ENCODE measurements at places on chromosomes 5 and 9.

DNA sequence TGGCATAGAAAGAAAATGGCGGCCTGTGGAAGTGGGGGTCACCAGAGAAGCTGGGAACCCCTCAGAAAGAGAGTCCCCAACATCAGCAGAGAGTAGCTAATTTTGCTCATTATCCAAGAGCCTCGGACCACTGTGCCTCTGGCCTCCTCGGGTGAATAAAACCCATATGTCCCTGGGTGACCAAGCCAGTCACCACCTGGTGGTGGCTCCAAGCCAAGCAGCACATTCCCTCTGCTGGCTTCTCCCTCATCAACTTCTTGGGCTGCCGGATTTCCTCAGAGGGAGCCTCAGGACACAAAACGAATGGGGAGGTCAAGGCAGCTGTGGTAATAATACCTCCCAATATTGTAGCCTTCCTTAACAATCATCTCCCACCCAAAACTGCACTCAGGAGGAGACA, 242.5 kb downstream of the NFIB start:
- no peak for DNase-seq

- DNase-seq, result no peak
Observed at GRCh38 chr5:172876578-172876977, 42.5 kb downstream of the ERGIC1 start.

DNA sequence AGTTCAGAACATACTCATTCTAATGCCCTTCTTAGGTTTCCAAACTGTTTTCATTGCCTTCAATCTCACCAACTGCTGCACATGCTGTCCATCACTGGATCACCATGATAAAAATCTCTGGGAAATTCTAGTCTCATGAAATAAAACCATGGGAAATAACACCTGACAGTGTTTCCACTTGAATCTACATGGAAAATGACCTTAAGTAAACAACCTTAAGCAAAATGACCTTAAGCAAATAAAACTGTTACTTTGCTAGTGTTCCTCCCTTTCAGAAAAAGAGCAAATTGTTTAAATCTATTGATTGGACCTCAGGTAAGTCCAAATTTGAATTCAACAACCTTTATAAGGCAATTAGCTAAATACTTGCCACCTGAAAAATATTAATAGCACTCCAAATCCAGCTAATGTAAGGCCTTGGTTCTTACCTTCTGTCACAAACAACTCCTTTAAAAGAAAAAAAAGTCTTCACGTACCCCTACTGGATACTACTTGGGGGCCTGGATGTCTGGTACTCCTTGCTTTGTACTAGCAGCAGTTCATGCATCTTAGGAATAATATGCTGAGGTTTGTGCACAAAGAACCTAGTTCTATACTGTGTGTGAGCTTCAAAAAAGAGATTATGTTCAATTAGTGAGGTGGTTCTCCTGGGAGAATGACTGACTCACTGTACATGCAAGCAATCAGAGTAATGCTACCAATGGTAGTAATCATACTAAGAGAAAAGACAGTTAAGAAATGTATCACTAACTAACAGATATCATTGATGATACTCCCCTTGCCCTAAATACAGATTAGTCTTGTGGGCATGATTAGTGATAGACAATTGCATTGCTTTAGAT, 630.4 kb downstream of the PSAT1 start:
- no peak for DNase-seq

DNA sequence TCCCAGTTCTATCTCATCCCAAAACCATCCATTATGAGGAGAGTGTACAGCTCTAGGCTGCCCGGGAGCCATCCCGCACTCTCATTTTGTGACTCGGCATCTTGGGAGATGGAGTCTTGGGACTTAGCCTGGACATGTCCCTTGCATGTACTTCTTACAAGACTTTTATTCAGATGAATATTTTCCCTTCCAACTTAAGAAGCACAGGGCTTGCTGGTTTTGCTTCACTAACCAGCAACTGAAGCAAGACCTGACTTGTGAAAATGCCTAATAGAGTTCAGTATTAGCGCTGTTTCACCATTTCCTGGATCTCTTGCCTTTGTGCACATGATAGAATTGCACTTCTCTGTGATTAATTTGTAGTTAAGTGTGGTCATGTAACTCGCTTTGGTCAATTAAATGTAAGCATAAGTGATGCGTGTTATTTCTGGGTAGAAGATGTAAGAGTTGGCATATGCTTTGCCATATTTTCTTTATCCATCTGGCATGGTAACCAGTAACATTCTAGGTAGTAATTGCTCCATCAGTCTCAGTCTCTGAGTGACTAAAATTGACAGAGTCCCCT, 55.8 kb downstream of the PDCD1LG2 start:
- peak; percentile 72 for DNase-seq

GRCh38 chr5:157266286-157267007, 524 bp downstream of the CYFIP2 start:
- no peak for DNase-seq

All from kidney epithelial cell (primary cell).